ENCODE measurements at places on chromosomes 16 and 17.

DNA sequence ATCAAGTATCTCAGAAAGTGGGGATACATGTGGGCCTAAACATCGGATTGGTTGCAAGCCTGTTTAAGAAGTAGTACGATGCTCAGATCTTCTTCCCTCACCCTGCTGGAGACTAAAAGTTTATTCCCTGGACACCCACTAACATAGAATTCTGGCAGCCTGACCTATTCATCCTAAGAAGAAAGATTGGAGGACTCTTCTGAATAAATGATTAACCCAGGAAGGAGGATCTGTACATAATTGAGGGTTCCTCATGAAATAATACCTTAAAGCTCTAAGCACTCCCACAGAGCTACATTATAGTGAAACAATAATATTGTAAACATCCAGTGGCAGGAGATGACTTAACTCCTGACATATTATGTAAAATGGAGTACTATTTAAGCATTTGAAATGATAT, 111.7 kb downstream of the NLK start:
- DNase-seq, result no peak

DNA sequence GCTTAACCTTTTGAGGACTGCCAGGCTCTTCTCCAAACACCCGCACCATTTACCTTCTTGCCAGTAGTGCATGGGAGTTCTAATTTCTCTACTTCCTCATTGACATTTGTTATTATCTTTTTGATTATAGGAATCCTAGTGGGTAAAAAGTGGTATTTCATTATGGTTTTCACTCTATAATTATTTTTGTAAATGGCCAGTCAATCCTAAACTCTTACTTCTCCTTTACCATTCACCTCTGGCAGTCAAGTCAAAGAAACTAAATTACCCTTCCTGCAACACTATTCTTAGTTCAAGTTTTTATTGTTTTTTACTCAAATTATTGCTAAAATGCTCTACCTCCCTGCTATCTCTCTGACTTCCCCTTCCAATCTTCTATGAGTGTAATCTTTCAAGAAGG, 29.8 kb upstream of the ANKFY1 start:
- DNase-seq, result no peak

- no peak for DNase-seq
Observed at GRCh38 chr16:27433636-27434035, 31.7 kb downstream of the IL21R start.

DNA sequence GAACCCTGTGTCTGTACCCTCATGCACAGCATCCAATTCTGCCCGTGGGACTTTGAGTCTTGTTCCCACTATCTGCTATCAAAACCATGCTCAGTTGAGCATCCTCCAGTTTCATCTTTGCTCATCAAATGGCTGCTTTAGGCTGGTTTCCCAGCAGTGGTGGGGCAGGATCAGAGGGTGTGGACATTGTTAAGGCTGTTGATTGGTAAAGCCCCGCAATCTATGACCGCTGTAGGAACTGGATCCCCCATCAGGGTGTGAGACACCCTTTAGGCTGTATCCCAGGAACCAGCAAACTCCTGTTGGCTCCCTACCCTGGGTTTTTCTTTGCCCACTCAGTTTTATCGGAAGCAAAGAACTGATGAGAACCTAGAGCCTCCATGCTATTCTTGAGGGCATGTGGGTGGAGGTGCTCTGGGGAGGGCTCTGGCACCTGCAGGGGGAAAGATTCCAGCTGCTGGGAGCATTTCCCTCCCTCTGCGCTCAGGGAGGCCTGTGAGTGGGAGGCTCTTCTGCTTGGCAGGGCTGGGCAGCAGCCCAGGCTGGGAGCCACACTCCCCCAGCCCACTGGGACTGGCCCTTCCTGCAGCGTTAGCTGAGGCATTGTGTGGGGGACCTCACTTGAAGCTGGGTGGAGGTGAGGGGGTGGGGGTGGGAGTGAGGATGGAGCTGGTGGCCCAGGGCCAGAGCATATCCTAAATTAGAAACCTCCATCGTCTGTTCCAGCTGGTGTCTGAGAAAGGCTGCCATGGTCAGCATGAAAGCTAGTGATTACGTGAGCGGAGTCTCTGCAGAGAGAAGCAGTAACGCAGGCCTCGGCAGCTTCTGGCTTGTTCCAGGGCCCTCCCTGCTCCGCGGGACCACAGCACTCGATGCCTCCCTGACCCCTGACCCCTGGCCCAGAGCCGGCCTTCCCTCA, 160.6 kb downstream of the IRF8 start:
- DNase-seq, result no peak

DNA sequence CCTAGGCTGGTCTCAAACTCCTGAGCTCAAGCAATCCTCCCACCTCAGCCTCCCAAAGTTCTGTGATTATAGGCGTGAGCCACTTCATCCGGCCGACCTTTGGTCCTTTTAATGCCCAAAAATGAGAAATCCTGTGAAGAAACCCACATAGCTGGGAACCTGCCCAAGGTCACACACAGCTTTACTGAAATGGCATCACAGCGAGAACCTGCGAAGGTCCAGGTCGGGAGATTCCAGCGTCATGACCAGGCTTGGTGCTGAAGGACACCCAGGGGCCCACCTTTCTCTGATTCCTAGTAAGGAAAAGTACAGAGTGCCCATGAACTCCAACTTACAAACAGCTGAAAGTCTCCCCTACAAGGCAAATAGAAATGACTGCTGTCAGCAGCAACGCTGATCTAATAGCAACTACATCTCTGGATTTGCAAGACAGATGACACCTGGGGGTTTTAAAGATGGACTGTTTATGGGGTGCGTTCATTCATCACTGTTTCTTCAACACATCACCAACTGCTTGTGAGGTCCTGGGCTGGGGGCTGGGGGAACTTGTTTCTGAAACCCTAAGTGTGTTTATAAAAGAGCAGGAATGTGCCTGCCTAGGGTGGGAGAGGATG, 24.5 kb upstream of the DNAH17 start:
- no peak for DNase-seq

DNA sequence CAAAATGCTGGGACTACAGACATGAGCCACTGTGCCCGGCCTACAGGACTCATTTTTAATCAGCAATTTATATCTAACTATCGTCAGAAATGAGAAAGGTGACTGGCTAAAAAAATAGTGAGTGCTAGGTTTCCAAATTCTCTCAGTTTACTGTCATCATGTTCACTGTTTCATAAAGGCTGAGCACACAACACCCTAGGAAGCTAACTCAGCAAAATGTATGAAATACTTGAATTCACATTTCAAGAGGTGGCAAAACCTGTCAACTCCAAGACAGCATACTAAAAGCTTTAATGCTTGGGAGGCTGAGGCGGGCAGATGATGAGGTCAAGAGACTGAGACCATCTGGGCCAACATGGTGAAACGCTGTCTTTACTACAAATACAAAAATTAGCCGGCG, 16.7 kb downstream of the WDR45B start:
- DNase-seq, result no peak

Data from GDM1 (cell line).